Omental fat pad (tissue), 4 donors: ENCODE measurements at places on chromosomes 3 and 15.

GRCh38 chr15:66110864-66111263 is 142.7 kb downstream of the MEGF11 start:
- no peak for DNase-seq

DNA sequence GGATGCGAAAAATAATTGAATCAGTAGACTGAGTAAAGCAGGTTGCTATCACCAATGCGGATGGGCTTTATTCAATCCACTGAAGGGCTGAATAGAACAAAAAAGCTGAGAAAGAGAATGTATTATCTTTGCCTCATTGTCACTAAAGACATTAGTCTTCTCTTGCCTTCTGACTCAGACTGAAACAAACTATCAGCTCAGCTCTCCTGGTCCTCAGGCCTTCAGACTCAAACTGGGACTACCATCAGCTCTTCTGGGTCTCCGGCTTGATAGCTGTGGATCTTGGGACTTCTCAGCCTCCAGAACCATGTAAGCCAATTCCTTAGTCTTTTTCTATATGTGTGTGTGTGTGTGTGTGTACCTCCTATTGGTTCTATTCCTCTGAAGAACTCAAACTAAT is 12.6 kb downstream of the IFT57 start:
- DNase-seq, result no peak

DNA sequence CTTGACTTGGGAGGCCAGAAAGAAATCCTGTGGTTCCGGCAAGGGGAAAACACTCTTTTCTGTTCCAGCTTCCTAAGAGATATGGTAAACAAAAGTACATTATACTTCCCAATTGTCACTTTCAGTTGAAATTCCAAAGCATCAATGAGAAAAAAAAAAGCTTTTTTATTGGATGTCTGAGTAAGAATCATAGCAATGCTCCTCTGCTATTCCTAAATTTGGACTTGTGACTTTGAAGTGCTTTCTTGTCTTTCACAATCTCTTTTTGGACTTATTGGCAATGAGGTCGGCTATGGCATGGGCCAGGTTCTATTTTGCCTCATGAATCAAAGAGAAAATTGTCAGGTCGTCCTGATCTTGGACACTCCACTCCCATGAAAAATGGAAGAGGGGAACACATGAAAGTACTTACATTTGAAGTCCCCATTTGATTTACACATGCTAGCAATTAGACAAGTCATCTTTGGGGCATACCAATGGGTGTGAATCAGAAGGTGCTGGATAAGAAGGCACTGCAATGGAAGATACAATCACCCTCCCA is 170.5 kb downstream of the GREM1 start:
- no peak for DNase-seq

DNA sequence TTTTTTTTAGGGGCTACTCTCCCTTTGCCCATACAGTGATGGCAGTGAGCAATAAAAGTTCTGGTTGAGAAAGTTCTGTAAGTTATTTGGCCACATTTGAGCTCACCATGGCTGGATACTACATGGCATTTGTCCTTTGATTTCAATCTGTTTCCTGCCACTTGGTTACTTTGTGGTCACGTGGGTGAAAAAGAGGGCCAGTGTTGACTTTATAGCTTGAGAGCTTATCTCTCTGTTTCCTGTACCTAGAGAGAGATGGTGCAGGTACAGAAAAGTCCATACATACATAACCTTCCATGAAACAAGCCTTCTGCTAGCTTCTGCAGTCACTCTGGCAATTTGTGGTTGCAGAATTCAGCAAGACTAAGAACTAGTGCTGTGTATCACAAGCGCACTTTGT is 23.4 kb upstream of the MECOM start:
- DNase-seq, result no peak

GRCh38 chr15:73524919-73525318 is 82.0 kb downstream of the REC114 start:
- DNase-seq, result no peak

DNA sequence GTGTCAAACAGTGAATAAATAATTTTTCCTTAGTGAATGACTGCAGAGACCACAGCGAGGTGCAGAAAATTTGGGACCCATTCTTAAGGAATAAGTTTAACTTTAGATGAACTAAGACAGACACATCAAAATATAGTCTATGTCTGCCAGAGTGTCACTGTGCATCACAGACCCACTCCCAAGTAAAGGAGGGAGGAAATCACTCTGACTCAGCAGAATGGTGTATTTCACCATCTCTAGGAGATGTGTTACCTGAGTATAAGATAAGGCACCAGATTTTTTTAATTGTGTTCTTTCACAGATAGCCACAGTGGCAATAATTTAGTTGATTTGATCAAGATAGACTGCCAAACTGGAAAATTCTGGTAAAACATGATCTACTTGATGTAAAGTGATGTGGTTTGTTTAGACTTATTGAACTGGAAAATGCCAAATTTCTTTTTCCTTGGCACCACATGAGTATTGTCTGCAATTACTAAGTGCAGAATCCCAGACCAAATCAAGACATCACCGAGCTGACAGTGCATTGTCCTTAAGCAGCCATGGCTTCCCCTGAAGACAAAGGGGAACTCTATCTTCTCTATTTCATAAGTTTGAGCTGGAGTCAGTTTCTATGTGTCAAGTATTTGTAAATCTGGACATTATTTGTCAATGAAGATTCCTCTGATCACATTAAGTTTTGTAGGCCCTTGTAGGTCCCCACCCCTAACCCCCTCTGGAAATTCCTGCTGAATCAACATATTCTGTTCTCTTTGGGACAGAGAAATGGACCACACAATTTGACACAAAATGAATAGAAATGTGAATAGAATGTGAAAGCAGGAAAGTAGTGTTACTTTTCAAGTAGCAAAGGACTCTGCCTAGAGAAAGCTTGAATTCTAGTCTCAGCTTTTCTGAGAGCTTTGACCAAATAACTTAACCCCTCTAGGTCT is 47.6 kb downstream of the TIPARP start:
- DNase-seq, result no peak

DNA sequence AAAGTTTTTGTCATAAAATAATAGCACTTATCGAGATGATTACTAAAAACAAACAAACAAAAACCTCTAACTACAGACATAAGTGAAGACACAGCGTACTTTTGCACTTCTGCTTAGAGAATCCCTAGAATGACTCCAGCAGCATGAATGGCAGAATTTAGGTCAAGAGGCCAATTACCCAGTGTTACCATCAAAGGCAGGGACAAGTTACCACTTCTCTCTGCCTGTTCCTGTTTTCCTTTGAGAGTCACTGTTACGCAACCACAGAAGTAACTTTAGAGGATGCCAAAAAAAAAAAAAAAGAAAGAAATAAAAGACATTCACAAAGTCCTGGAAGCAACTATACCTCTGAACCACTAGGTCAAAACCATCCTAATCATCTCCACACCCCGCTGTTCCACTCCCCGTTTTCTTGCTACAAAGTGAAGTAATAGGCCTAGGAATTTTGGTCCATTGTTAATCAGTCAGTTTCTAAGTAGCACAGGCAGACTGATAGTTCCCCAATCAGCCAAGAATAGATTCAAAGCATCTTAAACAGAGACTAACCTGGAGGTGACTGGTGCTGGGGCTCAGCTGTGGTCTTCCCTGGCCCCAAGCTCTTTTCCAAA is 41.9 kb downstream of the FMN1 start:
- DNase-seq, result no peak

- DNase-seq, result no peak
Measured at GRCh38 chr15:74229686-74230085, 6.4 kb upstream of the CCDC33 start.

DNA sequence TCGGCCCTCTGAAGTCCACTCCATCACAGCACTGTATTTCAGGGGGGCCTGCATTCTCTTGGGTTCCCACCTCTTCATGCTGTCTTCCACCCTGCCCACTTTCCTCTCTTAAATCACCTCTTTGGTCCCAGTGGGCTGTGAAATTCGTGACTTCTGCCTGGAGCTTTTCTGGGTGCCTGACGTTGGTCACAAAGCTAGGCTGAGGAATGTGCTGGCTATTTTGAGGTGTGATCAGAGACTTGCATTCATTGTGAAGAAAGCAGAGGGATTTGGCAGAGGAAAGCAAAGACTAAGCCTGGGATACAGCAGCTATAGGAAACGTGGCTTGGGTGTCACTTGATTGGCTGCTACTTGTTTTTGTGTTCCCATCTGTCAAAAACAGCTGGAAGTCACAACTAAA is 202.5 kb downstream of the SATB1 start:
- no peak for DNase-seq

GRCh38 chr15:33022629-33023028 is 171.9 kb downstream of the FMN1 start:
- DNase-seq, result no peak

- no peak for DNase-seq
Measured at GRCh38 chr3:127072971-127073783, 90.3 kb downstream of the PLXNA1 start.

DNA sequence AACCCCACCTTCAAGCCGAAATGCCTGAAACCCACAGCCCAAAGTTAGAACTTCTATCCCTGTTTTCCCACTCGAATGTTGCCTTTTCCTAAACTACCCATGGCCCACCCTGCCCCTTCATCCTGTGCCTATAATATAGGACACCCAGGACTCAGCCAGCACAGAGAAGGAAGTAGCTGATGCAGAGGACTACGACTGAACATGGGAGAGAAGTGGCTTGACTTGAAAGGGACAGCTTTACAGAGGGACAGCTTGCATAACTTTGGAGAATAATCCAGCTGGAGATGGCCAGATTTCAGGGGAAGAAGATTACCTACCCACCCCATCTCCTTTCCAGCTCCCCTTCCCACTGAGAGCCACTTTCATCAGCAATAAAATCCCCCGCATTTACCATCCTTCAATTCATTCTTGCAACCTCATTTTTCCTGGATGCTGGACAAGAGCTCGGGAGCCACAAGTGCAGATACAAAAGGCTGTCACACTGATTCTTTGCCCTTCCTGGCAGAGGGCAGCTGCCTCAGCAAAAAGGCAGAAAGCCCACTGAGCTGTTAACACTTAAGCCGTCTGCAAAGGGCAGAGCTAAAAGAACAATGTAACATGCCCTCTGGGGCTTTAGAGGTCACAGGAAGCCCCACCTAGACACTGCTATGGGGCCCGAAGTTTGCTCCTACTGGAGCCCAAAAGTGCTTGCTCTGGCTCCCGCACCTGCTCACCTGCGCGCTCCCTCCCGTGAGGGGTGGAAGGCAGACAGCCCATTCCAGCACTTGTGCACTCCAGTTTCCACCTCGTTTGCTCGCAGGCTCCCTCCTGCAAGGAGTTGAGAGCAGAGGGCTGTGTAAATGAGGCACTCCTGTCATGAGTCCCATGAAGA is 224.0 kb downstream of the TBC1D5 start:
- no peak for DNase-seq

DNA sequence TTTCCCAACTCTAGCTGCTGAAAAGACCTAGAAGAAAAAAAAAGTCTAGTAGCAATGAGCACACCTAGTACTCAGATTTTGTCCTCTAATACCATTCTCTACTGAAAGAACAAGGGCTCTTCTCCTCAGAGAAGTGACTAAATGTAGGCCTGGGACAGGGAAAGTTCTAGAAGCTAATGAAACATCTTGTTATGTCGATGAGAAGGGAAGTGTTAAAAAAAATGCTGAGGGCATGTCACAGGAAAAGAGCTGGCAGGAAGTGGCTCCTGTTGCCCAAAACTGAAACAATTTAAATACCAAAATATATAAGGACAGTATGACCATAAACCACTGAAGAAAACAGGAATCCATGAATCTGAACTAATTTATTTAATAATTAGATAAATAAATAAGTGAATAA is 581.4 kb upstream of the TBL1XR1 start:
- DNase-seq, result no peak

GRCh38 chr3:8366219-8366810 is 135.3 kb upstream of the LMCD1 start:
- DNase-seq, result no peak

DNA sequence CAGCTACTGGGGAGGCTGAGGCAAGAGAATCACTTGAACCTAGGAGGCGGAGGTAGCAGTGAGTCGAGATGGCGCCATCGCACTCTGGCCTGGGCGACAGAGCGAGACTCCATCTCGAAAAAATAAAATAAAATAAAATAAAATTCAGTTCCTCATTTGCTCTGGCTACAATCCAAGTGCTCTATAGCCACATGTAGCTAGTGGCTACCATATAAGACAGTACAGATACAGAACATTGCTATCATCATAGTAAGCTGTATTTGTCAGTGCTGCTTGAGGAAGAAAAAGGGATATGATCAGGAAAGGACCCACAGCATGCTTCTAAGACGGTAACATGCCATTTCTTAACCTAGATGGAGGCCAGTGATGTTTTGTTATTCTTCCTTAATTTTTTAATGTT is 88.7 kb upstream of the CDAN1 start:
- no peak for DNase-seq

DNA sequence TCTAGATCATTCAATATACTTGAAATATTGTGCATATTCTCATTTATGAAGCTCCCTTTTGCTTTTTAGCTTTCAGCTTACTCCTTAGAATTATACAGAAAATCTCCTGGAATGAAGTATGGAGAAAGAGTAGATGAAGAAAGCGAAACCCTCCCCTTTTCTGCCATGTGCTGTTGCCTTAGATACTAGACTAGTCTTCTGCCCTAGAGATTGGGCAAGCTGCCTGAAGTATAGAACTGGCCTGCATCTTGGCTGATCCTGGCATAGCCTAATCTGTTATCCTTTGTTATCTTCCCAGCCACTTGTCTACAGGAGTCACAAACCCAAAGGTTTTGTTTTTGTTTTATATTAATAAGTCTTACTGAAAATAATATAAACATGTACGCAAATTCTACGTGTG is 138.8 kb downstream of the RBPMS2 start:
- DNase-seq, result no peak

- no peak for DNase-seq
Measured at GRCh38 chr3:73502609-73503583, 121.8 kb downstream of the PDZRN3 start.

DNA sequence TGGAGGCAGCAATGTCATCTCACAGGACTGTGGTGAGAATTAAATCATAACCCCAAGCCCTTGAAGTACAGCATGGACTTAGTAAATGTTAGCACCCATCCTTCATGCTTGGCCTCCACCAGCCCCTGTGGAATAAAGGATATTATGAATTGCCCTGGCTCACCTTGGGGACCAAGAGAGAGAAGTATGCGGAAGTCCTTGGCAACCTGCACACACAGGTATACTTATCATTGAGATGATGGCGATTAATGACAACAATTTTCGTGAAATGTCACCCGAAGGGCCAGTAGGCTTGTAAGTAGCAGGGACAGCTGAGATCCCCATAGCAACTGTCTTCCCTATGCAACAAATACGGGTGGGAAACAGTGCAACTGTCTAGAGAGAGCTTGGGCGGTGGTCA is 102.0 kb downstream of the FAM43A start:
- DNase-seq, result no peak

- no peak for DNase-seq
Measured at GRCh38 chr15:70569091-70569713, 194.2 kb downstream of the UACA start.

DNA sequence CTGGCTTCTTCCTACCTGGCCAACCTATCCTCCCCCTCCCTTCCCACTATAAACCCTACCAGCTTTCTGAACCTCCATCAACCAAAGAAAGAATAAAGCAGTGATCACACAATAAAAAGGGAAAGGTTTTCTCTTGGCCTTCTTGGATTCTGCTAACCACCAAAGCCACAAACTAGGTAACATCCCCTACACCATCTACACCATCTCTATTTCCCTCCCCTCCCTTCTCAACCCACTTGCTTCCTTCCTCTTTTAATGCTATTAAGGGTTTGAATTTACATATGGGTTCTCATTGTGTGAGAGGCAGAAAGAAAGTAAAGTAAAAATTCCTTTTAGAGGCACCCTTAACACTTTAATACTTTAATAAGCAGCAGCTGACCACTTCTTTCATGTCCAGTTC is 25.8 kb upstream of the RSL24D1 start:
- no peak for DNase-seq

GRCh38 chr3:188812198-188812597 is 359.6 kb upstream of the TPRG1 start:
- no peak for DNase-seq
